CD4-positive, alpha-beta T cell treated with Interleukin-4 for 1 hour (primary cell): ENCODE measurements at places on chromosomes 2 and 18.
A peak's percentile ranks its signal among the peaks of the same experiment; 100 is the strongest.

DNA sequence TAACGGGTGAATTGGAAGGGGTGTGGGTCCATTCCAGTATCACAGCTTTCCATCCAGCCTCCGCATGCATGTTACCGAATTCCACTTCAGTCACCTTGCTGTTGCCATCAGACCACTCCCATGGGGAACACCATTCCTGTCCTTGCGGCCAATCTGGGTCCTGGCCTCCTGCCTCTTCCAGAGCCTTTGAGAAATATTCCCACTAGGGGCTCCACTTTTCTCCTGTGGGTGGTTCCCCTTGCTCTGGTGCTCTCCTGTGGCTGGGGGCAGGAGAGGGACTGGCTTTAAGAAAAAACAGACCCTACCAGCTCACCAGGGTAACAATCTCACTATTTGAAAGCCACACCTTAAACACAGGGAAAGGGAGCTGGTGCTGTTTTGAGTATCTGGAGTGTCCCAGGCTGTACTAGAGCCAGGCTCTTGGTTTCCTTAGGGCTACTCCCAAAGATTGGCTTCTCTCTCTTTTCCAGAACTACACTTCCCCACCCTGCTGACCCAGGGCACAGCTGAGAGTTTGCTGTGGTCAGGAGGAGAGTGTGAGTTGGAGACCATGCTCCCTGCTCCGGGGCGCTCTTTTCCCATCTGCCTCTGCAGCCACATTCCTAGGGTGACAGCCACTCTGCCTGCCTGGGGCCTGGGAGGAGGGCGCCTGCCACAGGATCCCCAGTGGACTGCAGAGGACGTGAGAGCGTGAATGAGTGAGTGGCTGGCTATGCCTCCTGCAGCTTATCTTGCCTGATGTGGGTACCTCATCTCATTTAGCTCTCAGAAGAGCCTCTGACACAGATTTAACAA is 460.8 kb upstream of the HS6ST1 start:
- DNase-seq: no peak

- no peak for DNase-seq
Measured at GRCh38 chr2:151111599-151112278, 149.9 kb downstream of the RBM43 start.

DNA sequence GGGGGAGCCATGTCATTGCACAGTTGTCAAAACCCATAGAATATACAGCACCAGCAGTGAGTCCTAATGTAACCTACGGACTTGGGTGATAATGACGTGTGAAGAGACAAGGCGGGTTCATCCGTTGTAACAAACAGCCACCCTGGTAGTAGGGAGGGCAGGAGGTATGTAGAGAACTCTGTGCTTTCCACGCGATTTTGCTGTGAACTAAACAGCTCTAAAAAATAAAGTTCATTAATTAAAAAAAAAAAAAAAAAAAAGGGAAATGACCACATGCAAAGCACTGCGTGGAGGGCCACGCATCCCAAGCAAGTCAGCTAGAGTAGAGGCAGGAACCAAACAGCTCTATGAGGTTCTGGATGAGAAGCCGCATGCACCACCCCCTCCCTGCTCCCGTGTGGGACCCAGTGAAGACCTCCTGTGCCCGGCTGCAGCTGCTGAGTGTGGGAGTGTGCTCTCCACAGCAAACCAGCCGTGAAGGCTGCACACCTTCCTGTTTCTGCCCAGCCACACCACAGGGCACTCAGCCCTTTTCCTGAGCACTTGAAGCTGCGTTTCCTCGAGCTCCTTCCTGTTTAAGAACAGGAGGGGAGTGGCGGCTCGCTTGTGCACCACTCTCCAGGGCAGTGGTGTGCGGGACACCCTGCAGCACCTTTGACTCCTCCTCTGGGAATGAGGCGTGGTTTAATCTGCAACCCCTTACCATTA is 65.6 kb downstream of the ODC1 start:
- peak; percentile 53 for DNase-seq

- no peak for DNase-seq
Measured at GRCh38 chr2:151904807-151905206, 76.6 kb upstream of the ARL5A start.

- no peak for DNase-seq
Measured at GRCh38 chr18:62289047-62289446, 36.1 kb upstream of the TNFRSF11A start.

- DNase-seq: no peak
Measured at GRCh38 chr2:188314314-188315054, 22.8 kb downstream of the GULP1 start.

DNA sequence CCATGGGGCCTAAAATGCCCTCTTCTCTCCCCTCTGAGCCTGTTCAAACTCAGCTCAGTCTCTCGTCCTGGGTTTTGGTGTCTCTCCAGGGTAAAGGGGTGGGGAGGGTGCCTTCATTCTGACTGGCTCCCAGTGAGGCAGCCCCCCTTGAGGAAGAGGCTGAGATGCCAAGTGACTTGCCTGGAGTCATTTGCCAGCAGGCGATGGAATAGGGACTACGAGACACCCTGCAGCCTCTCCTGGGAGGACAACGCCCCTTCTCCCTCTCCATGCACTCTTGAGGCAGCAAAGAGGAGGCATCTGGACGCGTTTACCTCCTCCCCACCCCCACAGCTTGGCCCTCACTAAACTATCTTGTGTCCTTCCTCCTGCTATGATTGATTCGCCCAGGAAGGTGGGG is 760 bp upstream of the STON1 start:
- no peak for DNase-seq

- DNase-seq: peak; percentile 91
Measured at GRCh38 chr2:219253753-219254589, at the start of gene TUBA4A. TUBA4A (minus strand) TSS chr2:219253918; CDS start chr2:219253858, 60 bp downstream.

DNA sequence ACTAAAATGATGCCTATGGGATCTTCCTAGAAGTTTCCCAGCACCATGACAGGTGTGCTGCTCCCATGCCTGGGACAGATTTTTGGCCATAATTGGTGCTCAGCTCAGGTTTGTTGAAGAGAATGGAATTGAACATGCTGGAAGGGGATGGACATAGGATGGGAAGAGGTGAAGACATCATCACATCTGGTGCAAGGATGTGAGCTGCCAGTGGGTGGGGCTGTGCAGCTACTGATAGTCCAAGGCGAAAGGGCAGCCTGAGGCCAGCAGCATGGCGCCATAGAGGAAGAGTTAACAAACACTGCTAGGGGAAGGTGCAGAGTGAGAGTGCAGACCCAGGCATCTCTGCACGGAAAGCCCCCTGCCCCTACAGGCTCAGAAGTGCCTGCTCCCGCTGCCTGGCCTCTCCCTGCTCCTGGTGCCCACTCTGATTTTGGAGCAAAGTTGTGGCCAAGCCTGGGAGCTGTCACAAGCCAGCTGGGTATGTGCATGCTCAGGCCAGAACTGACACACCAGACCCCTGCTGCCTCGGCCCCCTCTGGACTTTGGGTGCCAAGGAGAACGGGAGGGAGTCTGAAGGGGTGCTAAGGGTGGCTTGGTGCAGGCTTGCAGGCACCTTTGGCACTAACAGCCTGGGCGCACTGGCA is 178.6 kb downstream of the ZBTB7C start:
- peak; percentile 8 for DNase-seq

GRCh38 chr2:39069136-39069515 is 51.7 kb downstream of the SOS1 start:
- no peak for DNase-seq

DNA sequence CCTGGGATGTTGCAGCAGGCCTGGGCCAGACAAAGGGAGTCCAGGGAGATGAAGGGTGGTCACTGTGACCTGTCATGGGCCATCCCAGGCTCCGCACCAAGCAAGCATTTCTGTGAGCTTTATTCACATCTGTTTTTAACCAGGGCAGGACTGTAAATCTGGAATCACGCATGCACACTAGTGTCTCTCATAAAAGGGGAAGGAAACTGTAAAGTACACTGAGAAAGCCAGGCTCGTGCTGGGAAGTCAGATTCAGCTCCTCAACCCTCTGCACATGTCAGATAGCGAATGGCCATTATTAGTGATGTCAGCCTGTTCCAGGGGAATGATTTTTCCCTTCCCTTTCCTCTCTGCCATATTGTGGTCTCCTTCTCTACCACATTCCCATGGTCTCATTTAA is 818.6 kb upstream of the RAB6C start:
- no peak for DNase-seq

- no peak for DNase-seq
Measured at GRCh38 chr18:33700513-33700976, 122.5 kb downstream of the ASXL3 start.

DNA sequence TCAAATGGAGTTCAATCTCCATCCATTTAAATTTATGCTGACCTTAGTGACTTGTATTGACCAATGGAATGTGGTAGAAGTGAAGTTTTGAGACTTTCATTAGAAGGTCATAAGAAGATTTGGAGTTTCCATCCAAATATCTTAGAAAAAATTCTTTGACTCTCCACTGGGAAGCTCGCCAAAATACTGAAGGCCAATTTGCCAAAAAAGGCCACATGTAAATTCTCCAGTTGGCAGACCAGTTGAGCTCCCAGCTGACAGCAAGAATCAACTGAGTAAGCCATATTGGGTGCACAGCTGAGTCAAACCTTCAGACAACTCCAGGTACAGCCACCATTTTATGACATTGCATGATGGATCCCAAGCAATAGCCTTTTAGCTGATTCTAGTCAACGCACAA is 228.3 kb upstream of the SETBP1 start:
- no peak for DNase-seq

- DNase-seq: no peak
Measured at GRCh38 chr18:2655954-2656236, 369 bp downstream of the SMCHD1 start.

- DNase-seq: no peak
Measured at GRCh38 chr18:51340332-51340731, 142.9 kb upstream of the MEX3C start.

GRCh38 chr18:75735291-75735690 is 307.8 kb upstream of the SMIM21 start:
- no peak for DNase-seq

DNA sequence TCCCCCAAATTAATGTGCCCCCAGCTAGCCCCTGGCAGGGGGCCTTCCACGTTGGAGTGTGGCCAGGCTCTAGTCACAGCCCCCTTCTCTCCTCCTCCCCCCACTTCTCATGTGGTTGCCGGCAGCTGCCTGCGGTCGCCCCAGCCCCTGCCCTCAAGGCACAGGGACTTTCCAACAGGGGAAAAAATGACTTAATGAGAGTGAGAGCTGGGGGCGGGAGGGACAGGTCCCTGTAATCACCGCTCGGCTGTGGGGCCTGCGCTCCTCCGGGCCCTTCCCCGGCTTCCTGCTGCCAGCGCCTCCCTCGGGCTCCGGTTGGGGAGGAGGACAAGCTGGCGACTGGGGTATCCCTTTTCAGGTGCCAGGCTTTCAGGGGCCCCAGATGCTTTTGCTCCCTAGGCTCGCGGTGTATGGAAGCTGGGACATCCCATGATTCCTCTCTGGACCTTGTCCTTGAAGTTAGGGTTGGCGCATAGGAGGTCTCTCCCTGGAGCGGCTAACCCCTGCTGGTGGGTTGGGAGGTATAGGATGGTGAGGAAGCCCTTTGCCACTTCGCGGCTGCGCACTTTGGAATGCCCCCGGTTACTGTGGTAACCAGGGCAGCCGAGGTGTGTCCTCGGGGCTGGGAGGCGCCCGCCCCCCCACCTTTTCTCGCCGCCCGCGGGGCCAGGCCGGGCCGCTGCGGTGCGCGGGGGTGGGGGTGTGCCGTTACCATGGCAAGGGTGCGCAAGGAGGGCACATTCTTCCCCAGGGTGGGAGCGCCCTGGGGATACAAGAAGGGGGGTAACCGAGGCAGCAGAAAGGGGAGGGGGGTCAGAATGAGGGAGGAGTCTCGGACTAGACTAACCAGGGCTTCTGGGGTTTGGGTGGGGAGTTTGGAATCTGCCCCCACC is 16.1 kb downstream of the WNT10A start:
- peak; percentile 91 for DNase-seq

DNA sequence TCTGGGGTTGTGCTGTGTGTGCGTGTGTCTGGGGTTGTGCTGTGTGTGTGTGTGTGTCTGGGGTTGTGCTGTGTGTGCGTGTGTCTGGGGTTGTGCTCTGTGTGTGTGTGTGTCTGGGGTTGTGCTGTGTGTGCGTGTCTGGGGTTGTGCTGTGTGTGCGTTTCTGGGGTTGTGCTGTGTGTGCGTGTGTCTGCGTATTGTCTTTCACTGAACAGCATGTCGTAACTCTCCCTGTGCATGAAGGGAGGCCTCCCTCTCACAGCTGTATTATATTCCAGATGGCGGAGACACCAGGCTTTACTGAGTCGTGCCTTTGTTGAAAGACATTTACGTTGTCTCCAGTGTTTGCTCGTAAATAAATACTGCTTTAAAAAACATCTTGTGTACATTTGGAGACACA is 5.9 kb downstream of the ACKR3 start:
- no peak for DNase-seq

DNA sequence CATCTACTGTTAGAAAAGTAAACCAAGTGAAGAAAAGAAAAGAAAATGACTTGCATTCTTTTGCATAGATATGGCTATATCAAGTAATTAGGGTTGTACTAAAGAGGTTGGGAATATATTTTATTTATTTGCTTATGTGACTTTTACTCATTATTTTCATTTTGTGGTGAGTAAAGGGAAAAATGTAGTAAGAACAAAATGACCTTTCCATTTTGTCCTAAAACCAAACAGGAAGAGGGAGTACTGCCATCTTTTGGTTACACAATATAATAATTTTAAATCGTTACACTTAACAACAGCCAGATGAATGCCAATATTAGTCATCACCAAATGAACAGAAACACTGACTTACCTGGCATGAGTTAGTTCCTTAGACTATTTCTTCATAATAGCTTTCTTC is 47.3 kb upstream of the NDUFV2 start:
- DNase-seq: no peak

DNA sequence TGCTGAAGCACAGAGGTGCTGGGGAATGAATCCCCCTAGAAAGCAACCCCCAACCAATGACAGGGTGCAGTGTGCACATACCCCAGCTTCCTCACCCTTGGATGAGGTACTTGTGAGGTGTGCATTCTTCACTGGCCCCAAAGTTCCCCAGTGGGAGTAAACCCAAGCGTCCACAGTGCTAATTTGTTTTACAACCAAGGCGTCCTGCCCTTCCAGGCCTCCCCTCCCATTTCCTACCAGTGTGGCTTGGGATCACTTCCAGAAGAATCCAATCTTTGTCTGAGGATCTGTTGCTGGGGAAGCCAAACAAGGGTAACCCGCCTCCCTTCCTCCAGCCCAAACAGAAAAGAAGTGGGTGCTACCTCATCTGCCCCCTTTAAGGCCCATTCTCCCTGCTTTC is 40.3 kb upstream of the TEX51 start:
- no peak for DNase-seq

DNA sequence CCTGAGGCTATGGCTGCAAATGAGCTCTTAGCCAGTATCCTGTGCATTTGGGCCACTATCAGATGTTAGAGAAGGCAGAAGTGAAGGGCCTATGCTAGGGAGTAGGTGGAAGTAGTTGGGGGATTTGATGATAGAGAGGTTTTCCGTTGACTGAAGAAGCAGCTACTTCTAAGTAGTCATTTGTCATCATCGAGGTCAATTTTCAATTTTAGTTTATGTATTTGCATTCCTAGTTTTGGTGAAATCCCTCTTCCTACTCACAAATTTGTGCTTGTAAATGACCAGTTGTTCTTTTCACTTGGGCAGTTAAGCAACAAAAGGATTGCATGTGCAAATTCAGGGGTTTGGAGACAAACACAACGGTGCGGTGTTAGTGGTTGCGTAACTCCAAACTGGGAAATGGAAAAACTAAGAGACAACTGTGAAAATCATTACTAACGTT is 48.5 kb upstream of the PELI1 start:
- no peak for DNase-seq

- DNase-seq: no peak
Measured at GRCh38 chr2:50849190-50849589, 182.7 kb downstream of the NRXN1 start.

- DNase-seq: no peak
Measured at GRCh38 chr2:127041259-127041970, 65.5 kb downstream of the BIN1 start.
